ENCODE measurements at places on chromosomes 16 and 17.

DNA sequence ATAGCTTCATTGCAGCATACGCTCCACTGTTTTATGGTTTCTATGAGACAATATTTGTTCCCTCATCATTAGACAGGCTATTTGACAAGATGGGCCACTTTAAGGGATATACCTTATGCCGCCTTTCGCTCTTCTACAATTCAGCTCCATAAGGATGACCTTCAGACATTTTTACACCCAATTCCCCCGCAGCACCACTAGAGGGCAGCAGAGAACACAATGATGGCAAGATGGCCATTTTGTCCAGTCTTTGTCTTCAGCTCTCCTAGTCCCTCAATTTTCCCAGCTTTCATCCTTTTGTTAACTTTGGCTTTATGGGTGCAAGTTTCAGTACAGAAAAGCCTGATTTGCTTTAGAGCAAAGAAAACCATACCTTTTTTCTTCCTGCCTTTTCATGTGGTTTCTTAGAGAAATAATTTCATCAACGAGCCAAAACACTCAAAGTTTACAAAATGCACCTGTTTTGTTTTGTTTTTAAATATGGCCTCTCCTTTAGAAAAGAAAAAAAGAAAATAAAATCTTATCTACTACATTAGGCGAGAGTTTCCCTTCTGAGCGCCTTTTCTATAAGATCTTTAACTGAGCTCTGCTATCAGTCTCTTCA lies 355.3 kb downstream of the TOX3 start:
- DNase-seq: peak; percentile 68

DNA sequence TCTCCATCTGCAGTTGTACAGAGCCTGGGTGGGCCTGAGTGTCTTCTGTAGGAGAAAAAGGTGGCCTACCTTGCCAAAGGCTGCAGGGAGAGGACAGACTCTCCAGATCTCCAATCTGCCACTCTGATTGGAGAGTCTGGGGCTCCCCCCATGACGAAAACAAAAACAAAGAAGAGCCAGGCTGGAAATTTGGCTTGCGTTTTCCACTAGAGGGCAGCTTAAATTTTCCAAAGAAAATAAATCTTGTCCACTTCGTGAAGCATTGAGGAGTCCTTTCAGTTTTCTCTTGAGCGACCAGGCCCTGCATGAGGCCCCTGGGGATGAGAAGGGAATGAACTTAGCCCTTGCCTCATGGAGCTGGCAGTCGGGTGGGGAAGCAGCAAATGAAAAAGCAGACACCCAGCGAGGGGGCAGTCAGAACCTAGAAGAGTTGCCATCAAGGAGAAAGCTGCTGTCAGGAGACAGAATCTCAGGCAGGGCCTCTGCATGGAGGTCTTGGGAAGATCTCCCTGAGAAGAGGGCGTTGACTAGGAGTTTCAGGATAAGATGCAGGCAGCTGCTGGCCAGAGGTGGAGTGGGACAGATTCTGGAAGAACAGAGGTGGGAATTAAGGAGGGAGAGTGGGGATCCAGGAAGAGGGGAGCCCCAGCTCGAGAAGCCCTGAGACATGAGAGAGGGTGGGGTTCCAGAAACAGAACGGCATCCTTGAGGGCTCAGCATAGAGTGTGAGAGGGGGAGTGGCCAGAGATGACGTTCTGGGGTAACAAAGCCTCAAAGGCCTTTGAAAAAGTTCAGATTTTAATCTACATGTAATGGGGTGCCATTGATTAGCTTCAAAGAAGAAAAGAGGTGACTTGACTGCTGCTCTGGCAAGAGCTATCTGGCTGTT lies 8.4 kb upstream of the SHCBP1 start:
- no peak for DNase-seq

- DNase-seq: no peak
Observed at GRCh38 chr16:4505356-4506147, 29.4 kb downstream of the HMOX2 start.

DNA sequence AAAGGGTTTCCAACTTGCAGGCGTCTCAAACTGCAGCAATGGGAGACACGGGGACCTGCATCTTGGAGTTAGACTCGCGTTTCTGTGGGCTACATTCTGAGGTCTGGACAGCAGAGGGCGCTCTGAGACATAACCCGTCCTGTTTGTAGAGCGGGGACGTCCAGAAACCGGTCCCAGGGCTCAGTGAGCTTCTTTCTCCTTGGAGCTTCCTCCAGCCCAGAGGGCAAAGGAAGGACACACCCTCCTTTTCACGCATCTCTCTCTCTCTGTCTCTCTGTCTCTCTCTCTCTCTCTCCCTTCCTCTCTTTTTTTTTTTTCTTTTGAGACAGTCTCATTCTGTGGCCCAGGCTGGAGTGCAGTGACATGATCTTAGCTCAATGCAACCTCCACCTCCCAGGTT lies 19.8 kb downstream of the COX4I1 start:
- peak; percentile 69 for DNase-seq

DNA sequence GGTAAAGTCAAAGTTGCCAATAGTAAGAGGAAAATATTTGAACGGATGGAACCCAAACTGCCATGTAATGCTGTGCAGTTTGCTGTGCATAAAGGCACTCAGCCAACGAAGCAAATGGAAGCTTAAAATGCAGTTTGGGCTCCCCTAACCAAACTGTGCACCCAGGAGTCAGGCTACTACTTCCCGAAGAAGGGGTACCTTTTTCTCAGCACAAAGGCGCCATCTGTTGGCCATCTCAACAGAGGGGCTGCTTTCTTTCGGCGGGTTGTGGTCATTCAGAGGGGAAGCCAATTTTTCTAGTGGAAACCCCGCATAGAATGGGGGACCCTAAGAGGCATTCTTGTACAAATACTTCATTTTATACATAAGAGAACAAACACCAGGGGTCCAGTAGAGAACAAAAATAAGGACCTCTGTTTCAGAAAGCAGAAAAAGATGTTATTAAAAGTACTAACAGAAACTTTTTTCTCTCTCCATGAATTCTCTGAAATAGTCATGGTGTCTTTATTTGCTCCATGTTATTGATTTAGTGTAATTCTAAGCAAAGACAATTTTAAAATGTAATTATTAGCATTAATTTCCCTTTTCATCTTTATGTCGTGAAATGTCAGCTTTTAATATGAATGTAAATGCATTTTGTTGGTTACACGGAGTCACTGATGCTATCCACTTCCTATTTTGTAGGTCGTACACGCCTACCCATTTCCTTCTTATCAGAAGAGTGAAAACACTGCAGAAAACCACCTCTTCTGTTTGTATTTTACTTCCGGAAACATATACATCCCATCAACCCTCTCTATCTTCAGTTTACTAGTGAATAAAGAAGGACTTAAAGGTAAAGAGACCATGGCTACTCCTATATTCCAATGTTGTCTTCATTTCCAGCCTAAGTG lies 453.3 kb downstream of the KCNJ2 start:
- DNase-seq: peak; percentile 59

Measured in right hindlimb (tissue), 1 donor.